ENCODE measurements at places on chromosomes 12 and 14.

- DNase-seq, result no peak
These were observed 160.0 kb downstream of the TRHDE start for GRCh38 chr12:72432037-72432604.

- DNase-seq, result no peak
These were observed 43.6 kb downstream of the SPATS2 start for GRCh38 chr12:49410818-49411217.

- no peak for DNase-seq
These were observed 11.5 kb upstream of the CABP1 start for GRCh38 chr12:120628919-120629318.

- no peak for DNase-seq
These were observed 16.8 kb upstream of the TMEM119 start for GRCh38 chr12:108614639-108615038.

DNA sequence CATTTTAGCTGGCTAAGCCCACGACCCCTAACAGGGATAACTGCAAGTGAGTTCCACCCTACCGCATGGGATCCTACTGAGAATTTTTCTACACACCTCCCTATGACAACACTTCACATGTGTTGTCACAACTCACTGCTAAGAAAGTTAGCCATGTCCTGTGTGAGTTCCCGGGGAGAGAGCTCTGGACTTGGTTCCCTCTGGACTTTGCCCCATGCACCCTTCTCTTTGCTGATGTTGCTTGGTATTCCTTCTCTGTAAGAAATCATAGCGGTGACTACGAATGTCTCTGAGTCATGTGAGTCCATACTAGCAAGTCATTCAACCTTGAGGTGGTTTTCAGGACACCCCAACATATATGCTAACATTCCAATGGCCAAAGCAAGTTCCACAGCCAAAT lies 9.5 kb upstream of the CDKN3 start:
- no peak for DNase-seq

GRCh38 chr14:101736585-101736984 lies 24.9 kb upstream of the PPP2R5C start:
- no peak for DNase-seq

GRCh38 chr12:19783547-19784444 lies 344.5 kb downstream of the AEBP2 start:
- DNase-seq, result no peak

DNA sequence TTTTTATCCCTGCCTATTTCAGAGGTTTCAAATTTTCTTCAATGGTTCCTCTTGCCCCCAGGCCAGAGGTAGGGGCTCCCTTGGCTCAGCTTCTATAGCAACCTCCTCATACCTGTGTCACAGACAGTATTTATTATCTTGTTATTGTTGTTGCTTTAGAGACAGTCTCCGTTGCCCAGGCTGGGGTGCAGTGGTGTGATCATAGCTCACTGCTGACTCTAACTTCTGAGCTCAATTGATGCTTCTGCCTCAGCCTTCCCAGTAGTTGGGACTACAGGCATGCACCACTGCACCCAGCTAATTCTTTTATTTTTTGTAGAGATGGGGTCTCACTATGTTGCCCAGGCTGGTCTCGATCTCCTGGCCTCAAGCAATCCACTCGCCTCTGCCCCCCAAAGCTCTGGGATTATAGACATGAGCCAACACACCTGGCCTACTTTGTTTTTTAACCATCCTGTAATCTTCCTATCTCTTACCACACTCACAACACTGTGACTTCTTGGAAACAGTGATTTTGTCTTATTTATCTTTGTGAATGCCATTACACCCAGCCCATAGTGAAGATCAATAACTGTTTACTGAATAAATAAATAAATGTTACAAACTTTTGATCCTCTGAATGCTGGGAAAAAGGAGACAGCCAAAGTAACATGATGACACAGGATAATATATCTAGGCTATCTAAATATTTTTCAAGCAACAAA lies 95.9 kb downstream of the PHLDA1 start:
- DNase-seq, result peak; percentile 16

DNA sequence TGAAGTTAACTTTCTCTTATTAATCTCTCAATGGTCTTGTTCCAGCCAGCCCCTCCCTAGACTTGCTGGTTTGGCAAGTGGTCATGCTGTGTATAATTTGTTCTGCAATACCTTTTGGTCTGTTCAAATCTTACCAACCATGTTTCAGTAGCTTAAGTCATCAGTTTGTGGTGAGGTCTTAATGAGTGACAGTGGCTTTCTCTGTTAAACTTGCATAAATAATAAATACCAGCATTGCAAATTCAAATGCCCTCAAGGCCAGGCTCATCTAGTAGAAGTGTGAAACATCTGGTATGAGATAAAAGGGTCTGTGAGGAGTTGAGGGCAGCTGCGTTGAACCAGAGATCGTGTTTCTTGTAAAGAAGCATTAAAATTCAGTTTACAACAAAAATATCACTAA lies 319.5 kb downstream of the TMEM117 start:
- no peak for DNase-seq

DNA sequence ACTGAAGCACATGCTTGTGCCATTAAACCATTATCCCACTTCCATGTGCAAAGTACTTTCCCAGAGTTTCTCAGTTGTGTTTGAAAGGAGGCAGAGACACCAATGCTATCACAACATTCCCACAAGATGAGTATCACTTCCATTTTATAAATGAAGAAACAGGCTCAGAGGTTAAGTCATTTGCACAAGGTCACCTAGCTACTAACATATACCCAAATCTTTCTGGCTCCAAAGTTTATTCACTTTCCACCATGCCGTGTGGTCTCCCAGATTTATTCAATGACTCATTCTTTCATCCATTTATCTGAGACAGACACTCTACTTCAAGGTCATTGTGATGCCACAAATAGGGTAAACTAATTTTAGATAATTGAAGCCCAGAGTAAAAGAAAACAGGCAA lies 9.4 kb downstream of the ART4 start:
- DNase-seq, result no peak

DNA sequence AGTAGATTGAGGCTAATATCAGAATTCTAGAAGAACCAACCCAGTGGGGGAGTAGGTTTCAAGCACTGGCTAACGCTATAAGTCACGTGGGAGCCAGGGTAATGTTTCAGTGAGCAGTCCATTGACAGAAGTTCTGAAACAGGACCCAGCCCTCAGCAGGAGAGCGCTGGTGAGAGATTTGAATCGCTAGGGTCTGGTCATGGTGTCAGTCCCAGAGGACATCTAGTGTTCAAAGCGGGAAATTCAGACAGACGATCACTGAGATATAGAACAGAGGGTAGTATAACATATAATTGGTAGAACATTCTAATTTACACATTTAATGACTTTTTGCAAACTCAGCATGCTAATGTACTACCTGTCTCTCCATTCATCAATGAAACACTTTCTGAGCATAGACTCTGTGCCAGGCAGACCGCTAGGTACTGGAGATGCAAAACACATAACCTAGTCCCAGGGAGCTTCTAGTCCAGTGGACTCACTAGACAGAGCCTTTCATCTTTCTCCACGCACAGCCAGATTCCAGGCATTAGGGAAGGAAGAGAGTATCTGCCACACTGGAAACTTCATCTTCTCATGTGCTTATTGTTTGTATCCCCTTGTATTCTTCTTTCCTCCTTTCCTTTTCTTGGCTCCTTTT lies 35.4 kb upstream of the RNASE3 start:
- DNase-seq, result peak; percentile 67

DNA sequence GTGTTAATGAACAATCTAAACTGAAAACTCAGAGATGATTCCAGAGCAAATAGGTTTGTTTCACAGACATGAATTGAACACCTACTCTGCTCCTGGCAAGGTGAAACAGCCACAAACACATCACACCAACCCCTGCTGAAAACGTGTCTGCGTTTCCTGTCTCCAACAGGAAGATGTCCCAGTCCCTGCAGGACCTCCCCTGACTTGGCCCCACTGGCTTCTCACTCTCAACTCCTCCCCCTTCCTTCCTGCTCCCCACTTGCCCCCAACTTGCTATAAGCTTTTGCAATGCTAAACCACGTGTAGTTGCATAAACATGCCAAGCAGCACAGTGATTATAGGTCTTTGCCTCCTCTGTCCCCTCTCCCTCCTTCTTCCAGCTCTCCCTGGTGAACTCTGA lies 567.6 kb downstream of the BCL11B start:
- DNase-seq, result peak; percentile 68

GRCh38 chr12:7075939-7076338 lies 15.4 kb downstream of the C1S start:
- no peak for DNase-seq

- DNase-seq, result no peak
These were observed 131.3 kb downstream of the PTPRO start for GRCh38 chr12:15453613-15454012.

GRCh38 chr14:81091660-81092059 lies 129.1 kb downstream of the GTF2A1 start:
- no peak for DNase-seq

DNA sequence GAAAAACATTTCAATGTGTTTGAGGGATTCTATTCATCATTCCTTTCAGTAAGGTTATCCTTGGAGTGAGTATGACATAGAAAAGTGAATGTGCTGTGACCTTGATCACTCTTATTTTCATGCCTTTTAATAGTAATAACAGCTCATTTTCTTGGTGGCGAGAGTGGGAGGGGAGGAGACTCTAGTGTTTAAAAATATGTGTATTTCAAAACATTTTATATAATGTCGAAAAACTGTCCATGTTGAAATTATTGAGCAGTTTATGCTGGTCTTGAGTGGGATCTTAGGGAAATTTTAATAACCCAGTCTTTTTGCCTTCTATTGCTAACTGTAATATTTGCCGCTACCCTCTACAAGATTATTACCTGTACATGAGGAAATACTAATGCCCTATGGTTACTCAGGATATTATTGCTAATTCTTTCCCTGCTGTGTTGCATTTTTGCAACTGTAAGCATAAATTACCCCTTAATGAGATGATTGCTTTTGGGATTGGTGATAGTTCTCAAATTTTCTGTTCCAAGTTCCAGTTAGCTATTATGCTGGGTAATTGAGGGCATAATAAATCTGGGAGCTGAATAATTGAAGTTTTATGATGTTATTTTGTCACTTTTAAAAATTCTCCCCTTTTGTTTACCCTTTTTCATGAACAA lies 21.9 kb downstream of the ATF7IP start:
- no peak for DNase-seq

DNA sequence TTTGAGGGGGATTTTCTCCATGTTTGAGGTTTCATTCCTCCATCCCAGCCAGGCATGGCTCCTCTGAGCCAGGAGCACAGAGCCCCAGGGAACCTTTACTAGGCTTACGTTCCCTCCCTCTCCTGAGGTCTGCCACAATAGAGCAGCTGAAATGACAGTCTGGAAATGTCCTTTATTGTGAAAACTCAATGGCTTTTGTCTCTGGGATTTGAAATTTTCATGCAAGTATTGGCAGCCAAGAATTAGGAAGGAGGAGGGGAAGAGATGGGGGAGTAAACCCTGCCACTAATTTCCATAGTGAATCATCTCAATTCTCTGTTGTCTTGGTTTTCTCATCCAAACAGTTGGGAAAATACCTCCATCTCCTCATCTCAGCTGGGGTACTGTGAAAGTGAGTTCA lies 2.6 kb upstream of the PLEKHG3 start:
- no peak for DNase-seq

DNA sequence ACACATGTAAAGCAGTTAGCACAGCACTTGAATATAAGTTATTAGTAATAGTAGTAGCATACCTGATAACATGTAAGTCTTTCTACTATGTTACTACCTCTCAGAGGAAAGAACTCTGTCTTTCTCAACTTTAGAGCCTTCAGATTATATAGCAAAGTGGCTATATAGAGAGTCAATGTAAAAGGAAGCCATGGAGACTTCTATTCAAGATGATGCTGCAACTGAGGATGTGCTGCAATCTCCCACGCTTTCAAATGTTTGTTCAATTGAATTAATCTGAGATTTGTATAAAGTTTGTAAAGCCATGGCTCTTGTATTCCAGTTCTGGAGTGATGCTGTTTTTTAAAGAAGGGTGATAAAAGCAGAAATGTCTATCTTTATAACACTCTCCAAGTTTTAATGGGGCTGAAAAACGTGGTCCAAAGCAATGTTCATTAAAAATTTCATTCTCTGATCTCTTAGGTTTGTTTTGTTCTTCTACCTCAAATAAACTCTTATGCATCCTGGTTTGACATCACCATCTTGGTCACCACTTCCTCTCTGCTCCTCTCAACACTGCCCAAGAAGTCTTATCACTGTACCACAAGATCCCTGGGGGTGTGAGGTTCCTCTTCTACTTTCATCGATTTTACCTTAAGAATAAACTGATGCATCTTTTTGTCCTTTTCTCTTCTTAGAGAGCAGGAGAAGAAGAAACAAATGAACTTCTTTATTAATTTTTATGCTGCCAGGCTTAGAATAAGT lies 40.6 kb downstream of the C12orf42 start:
- peak; percentile 48 for DNase-seq

DNA sequence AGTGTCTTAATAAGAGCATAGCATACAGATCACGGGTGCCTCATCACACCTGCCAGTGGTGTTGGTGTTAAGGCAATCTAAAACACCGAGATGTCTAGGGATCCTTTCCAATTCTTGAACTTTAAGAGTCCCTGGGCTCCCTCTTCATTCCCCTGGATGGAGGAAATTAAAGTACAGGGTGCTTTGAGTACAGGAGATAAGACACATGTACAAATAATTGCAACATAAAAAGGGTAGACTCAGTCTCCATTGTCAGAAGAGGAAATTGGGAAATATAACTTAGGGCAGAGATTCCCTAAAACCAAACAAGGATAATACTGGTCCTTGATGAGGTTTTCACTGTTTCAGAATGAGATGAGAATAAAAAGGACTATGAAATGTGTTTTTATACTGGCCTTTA lies 34.9 kb downstream of the SCFD1 start:
- DNase-seq, result no peak

GRCh38 chr14:105333613-105334364 lies 19.2 kb downstream of the PACS2 start:
- DNase-seq, result no peak

DNA sequence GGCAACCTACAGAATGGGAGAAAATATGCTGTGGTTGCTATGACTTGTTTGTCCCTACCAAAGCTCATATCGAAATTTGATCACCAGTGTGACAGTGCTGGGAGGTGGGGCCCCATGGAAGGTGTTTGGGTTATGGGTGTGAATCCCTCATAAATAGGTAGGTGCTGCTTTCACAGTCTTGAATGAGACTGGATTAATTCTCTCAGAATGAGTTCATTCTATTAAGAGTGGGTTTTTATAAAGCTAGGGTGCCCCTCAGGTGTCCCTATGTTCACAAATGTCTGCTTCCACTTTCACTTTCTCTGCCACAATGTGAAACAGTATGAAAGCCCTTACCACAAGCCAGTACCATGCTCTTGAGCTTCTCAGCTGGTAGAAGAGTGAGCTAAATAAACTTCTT lies 133.5 kb downstream of the CPNE8 start:
- DNase-seq, result peak; percentile 38

DNA sequence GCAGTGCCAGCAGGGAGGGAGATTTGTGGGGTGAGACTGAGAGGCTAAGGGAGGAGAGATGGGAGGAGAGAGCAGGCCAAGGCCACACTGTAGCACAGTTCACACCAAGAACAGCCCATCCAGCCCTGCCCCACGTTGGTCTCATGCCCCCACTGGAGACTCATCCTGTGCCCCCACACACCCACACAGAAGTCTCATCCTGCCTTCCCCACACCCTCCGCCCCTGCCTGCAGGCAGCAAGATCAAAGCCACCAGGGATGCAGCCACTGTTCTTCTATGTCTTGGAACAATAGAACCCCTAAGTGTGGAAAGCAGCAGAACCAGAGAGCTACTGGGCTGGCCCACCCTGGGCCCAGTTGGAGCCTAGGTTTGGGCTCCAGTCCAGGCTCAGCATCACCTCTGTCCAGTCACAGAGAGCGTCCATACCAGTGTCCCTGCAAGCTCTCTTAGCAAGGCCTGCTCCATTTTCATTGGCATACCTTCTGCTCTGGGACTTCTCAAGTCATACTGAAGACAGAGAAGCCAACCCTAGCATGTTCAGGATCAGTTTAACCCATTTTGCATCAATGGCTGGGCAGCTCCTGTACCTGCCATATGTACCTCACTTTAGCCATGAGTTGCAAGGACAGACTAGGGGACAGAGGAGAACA lies 31.7 kb upstream of the HDAC7 start:
- DNase-seq, result no peak

All from CD4-positive, alpha-beta T cell treated with Interleukin-17A for 1 hour (primary cell).